Cardiac ventricle fibroblast (primary cell): ENCODE measurements at places on chromosomes 5 and 9. TPM values are rescaled to one million over a fixed set of nuclear protein-coding genes. Genes with fewer than 3 reads are reported as not detected.

FST gene
- total RNA-seq, result 10.0 and 10.8 TPM in 2 replicates

HTR1A gene
- total RNA-seq, result not detected in 2 replicates

PAIP1 gene
- total RNA-seq, result 67.4 and 72.4 TPM in 2 replicates

SHISAL2B gene
- not detected in 2 replicates for total RNA-seq

ANKRD33B gene
- total RNA-seq, result 2.2 TPM in 2 replicates

FYB1 gene
- total RNA-seq, result 0.24 and 4.4 TPM in 2 replicates

DBH gene
- total RNA-seq, result not detected in 2 replicates

FOXD4L4 gene
- total RNA-seq, result not detected in 2 replicates

NEUROG1 gene
- total RNA-seq, result not detected in 2 replicates

C9orf57 gene
- total RNA-seq, result not detected in 2 replicates

HBEGF gene
- total RNA-seq, result 1.0 and 1.9 TPM in 2 replicates

NUTM2G gene
- not detected in 2 replicates for total RNA-seq

ZNF354C gene
- 3.3 and 4.3 TPM in 2 replicates for total RNA-seq

DND1 gene
- not detected in 2 replicates for total RNA-seq

CTNNAL1 gene
- total RNA-seq, result 52.8 and 56.8 TPM in 2 replicates

SHOC1 gene
- not detected in 2 replicates for total RNA-seq

TPPP gene
- total RNA-seq, result 0.06 TPM in 1 of 2 replicates, not detected in the other

CDKN2A gene
- total RNA-seq, result 19.5 and 22.0 TPM in 2 replicates

SUSD3 gene
- total RNA-seq, result 1.9 and 2.1 TPM in 2 replicates

FRMPD1 gene
- not detected in 2 replicates for total RNA-seq

DPYSL3 gene
- 22.4 and 26.5 TPM in 2 replicates for total RNA-seq

ECM2 gene
- total RNA-seq, result 39.1 and 50.1 TPM in 2 replicates

ECSCR gene
- 2.1 and 5.1 TPM in 2 replicates for total RNA-seq

CCDC180 gene
- 1.7 and 2.0 TPM in 2 replicates for total RNA-seq

SPINK4 gene
- total RNA-seq, result not detected in 2 replicates

PCDHA10 gene
- total RNA-seq, result 0.06 and 0.59 TPM in 2 replicates

TAS2R1 gene
- total RNA-seq, result not detected in 2 replicates

PTGER4 gene
- total RNA-seq, result 39.9 and 40.1 TPM in 2 replicates

STPG3 gene
- total RNA-seq, result not detected in 2 replicates

MSMP gene
- not detected in 2 replicates for total RNA-seq

MYMK gene
- not detected in 2 replicates for total RNA-seq

TMC1 gene
- total RNA-seq, result not detected in 2 replicates

GFPT2 gene
- 81.7 and 98.0 TPM in 2 replicates for total RNA-seq

APBA1 gene
- 1.7 and 2.4 TPM in 2 replicates for total RNA-seq

DIRAS2 gene
- 1.1 and 1.9 TPM in 2 replicates for total RNA-seq

SVEP1 gene
- total RNA-seq, result 150 and 157 TPM in 2 replicates

OBP2A gene
- total RNA-seq, result not detected in 2 replicates

ANKDD1B gene
- 0.15 and 0.31 TPM in 2 replicates for total RNA-seq
